ENCODE measurements at places on chromosomes 5 and 9.

DNA sequence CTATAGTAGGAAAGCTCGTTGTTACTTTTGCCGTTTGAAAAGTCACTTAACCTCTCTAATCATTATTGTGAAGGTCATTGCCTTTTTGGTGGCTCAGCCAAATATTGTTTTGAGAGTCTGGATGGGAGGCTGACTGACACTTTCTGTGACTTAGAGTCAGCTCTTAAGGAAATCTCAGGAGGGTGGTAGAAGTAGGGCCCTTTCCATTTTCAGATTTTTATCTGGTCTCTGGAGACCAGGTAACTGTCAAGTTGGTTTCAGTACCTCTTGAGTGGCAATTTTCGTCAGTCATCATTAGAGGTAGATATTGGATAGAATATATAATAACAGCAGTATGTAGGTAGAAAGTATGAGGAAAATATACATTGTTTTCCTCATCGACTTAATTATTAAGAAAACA lies 23.3 kb downstream of the UGCG start:
- DNase-seq: no peak

DNA sequence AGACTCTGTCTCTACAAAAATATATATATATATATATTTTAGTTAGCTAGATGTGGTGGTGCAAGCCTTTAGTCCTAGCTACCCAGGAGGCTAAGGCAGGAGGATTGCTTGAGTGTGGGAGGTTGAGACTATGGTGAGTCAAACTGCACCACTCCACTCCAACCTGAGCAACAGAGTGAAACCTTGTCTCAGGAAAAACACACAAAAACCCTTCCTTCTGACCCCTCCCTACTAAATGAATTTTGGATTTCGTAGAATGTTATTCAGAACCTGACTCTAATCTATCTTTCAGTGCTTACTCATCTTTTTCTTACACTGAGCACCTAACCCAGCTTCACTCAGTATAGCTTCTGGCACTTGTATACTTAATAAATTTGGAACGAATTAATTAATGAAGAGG lies 35.2 kb upstream of the IL7R start:
- DNase-seq: no peak

DNA sequence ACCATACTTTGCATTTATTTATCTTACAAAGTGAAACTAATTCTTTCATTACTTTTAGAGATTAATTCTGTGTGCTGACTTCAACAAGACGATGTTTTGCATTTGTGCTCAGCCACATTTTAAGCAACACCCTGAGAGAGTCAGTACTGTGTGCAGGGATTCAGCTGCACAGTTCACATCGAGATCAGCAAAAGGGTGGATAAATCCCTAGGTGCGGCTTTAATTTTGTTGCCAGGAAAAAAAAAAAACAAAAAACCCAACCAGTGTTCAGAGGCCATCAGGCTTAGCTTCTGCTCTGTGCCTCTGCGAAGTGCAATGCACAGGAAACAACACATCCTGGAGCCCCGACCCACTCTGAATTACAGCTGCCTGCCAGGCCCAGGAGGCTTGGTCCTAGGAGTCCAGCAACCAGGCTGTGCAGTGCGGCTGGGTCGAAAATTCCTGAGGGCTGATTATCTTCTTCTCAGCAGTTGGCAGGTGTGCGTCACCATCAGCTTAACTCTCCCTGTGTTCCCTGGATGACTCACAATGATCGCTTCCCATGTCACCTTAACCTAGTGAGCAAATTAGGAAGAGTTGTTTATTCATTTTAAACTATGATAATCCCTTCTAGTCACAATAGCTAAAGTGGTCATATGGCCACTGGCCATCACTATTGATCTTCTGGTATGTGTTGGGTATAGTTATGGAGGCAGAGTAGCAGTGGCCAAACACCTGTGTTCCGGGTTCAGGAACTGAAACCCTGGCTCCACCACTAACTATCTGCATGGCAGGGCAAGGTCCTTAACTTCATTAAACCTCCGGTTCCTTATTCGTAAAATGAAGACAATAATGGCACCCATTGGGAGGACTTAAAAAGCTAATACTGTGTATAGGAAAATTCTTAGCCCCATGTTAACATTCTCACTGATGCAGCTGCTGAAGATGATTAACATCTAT lies 31.2 kb upstream of the NDUFB6 start:
- DNase-seq: no peak

DNA sequence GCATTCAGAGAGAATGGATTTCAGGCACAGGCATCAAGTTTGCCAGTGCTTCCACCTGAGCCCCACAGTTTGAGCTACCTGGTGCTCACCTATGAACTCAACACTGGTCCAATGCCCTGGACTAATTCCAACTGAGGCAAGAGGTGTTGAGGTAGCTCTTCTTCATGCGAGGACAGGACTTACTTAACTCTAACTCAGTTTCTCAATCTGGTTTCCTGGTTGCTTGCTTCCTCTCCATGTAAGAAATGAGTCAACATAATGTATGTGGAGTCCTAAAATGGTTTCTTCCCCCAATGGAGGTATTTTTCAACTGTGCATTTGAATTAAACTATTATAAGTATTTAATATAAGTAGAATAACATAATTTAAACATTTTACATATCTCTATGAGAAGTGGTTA lies 523.6 kb upstream of the DAB2 start:
- DNase-seq: no peak

- no peak for DNase-seq
Observed at GRCh38 chr5:151577566-151577965, 13.6 kb downstream of the FAT2 start.

- DNase-seq: no peak
Observed at GRCh38 chr5:113382731-113383130, 52.1 kb downstream of the TSSK1B start.

DNA sequence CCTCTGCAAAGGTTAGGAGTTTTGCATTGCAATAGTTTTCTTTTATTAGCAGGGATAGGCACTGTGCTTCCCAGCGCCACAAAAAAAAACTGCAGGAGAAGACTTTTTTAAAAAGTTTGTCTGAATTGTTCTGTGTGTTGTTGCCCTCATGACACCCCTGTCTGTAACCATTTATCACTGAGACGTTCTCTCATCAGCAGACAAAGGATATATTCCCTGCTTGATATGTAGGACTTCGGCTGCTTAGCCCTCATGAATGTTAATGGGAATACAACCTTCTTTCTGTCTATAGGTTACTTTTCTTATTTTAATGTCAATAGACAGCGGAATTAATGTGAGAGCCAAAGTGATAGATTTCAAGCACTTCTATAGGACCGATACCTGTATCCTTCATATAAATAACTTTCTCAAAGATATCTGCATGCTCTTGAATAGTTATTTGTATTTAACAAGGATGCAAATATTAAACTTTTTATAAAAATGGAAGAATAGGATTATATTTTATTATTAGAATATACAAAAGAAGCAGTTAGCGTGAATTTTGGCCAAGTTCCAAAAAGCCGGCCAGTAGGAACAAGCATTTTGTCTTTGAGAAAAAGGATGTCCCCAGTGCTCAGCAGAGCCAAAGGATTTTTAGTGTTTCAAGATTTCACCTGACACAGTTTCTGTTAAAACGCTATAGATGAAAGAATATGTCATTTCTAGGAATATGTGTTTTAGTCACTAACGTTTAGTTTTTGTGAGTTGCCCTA lies 1.5 kb upstream of the LYSMD3 start:
- DNase-seq: no peak

DNA sequence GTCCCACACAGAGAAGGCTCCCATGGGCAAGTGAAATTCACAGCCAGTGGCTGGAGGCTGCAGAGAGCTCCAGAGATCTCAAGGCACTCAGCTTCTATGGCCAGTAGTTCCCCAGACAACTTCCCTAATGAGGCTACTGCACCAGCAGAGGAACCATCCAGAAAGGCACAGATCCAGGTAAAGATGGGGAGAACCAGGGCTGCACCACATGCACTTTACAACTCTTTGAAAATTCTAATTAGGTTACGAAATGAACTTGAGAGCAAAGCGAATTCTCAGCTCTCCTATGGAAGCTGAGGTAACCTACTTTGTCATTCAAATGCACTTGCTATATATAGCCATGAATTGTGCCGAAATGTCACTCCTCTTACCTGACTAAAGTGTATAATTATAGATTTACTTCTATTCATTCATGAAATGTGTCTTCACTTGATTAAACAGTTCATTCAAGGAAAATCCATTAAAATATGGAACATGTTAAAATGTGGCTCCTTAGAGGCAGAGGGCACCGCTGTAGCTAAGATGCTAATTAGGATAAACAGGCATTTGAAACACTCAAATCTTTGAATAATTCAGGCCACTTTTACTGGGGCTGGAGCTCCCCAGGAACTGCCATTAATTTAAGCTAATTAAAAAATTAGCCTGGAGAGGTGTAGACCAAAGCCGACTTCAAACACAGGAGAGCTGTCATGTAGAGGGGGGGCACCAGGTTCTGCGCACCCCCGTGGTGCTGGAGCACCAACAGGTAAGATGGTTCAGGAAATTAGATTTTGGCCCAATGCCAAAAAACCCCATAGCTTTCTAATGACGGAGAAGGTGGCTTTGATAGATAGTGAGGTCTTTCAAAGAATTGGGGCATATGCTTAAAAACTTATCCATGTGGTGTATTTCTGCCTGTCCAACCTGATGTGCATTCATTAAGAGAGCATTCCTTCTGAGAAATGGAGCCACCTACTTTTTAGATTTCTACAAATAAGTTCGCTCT lies 204.1 kb downstream of the GABBR2 start:
- DNase-seq: no peak

GRCh38 chr9:72477930-72478518 lies 43.4 kb upstream of the TMC1 start:
- DNase-seq: no peak

- DNase-seq: no peak
Observed at GRCh38 chr9:129355631-129356030, 177.6 kb upstream of the IER5L start.

GRCh38 chr5:180441564-180442051 lies 52.6 kb upstream of the CNOT6 start:
- DNase-seq: no peak

DNA sequence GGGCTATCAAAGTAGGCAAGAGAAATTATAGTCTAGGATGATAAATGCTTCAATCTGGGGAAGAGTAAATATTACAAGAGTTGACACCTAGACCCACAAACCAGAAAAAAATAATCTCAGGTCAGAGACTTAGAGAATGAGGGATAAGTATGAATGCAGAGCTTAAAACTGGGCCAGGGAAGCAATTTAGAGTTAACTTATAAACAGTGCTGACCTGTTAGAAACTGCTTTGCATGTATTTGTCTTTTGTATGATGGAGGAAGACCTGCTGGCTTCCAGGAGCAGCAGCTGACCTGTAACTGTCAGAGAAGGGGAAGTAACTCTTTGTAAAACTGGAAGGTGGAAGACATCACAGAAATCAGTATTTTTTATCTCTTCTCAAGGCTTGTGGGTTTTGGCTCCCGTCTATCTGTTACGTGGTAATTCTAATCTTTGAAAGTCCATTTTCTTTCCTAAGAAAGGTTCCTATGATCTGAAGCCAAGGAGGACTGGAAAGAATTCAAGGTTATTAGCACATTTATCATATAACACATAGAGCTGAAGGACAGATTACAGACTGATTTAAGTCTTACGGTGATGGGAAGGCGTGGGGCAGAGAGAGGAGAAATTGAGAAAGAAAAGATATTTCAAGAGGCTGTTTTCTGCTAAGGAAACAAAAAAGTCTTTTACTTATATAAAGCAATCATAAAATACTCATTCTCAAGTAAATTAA lies 114.7 kb upstream of the ADAMTS19 start:
- no peak for DNase-seq

DNA sequence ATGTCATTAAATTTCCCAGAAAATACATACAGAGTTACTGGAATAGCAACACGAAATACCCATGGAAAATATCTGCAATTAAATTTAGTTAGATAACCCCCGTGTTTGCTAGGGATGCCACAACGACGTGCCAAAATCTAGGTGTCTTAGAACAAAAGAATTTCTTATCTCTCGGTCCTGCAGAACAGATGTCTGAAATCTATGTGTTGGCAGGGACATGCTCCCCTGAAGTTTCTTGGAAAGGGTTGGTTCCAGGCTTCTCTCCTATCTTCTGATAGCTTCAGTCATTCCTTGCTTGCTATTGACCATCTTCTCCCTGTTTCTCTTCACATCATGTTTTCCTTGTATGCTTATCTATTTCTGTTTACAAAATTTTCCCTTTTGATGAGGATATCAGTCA lies 1067.0 kb downstream of the CDH18 start:
- DNase-seq: no peak

DNA sequence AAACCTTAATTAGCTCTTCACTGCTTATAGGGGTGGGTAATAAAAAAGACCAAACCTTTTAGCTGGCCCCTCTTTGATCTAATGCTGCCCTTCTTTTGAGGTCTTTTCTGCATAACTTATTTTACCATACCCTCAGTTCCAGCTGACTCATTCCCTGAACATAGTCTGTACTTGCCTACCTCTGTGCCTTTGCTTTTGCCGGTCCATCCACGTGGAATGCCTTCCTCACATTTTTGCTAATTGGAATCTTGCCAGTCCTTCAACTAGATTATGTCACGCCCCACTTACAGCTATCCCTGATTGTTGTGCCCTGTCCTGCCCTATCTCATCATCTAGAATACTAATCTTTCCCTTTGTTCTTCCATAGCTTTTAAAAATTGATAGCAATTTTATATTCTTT lies 44.2 kb downstream of the FAF2 start:
- DNase-seq: no peak

DNA sequence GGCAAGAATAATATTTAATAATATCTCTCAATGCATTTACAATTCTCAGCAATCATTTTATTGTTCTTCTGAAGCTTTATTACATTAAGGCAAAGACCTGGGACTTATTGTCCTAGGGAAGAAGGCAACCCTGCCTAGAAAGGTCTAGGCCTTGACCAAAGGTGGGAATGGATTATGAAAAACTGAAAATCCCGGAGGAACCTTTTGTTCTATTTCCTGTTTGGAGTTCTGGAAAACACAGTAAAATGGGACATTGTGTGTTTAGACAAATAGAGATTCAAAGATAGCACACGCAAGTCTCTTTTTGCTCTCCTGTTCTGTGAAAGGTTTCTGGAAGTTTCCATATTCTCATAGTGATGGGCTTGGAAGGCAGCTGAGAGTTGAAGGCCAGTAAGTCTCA lies 31.1 kb downstream of the BAAT start:
- DNase-seq: no peak

GRCh38 chr9:120758544-120758943 lies 34.7 kb downstream of the FBXW2 start:
- no peak for DNase-seq
